ENCODE measurements at places on chromosomes 2 and 18. TPM values are rescaled to one million over a fixed set of nuclear protein-coding genes. Genes with fewer than 3 reads are reported as not detected.

- H3K4me3 ChIP-seq = no peak overlapping the region
- no peaks in the 10 kb centered on the region for H3K27me3 ChIP-seq
- no peaks in the 10 kb centered on the region for H3K36me3 ChIP-seq
- no peak overlapping the region for H3K27ac ChIP-seq
Observed at GRCh38 chr2:236857246-236857645, 228.4 kb upstream of the COPS8 start.

Gene NAGK
- 47.5 TPM for total RNA-seq

DNA sequence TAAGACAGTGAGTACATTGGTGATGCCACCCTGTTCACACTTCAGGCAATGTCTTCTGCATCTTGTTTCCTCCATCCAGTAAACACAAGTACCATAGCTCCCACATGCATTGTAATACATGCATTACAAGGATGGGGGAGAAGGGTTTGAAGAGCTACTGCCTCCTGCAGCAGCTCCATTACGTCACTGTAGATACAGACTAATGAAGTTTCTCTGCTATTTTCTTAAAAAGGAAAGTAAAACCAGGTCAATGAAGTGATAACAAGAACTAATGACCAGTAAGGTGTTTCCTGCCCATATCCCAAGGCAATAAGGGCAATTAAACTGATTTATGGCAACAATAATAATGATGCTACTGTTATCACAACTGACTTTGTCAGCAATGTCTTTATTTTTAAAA, 18.2 kb upstream of the BBS5 start:
- H3K27ac ChIP-seq = no peak overlapping the region
- DNase-seq = no peak
- no peaks in the 10 kb centered on the region for H3K27me3 ChIP-seq
- H3K36me3 ChIP-seq = no peaks in the 10 kb centered on the region

GRCh38 chr18:50143294-50143693, 51.7 kb downstream of the MYO5B start:
- H3K4me3 ChIP-seq = no peak overlapping the region
- peaks cover 19% of the 10 kb centered on the region for H3K27me3 ChIP-seq
- H3K36me3 ChIP-seq = no peaks in the 10 kb centered on the region
- no peak for DNase-seq
- H3K4me1 ChIP-seq = no peaks in the 10 kb centered on the region

Gene CABYR
- total RNA-seq = 1.4 TPM

DNA sequence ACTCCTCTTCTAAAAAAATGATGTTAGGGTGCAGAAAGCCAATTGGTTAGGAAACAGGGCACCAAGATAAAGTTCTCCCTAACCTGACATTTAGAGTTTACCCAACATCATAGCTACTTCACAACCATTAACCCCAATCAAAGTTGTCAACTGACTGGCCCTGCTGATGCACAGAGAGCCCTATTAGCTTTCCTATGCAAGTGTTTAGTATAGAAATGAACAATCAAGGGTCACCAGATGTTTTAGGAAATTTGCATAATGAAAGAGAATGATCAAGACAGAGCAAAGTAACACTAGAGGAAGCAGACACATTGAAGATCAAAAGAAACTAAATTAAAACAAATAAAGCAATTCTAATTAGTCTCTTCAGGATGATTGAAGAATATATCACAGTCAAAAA, 64.2 kb upstream of the DCC start:
- no peak for DNase-seq
- no peak overlapping the region for H3K4me3 ChIP-seq
- H3K27me3 ChIP-seq = no peaks in the 10 kb centered on the region
- H3K36me3 ChIP-seq = no peaks in the 10 kb centered on the region
- no peaks in the 10 kb centered on the region for H3K4me1 ChIP-seq
- H3K27ac ChIP-seq = no peak overlapping the region

Gene SGPP2
- total RNA-seq = 20.8 TPM

DNA sequence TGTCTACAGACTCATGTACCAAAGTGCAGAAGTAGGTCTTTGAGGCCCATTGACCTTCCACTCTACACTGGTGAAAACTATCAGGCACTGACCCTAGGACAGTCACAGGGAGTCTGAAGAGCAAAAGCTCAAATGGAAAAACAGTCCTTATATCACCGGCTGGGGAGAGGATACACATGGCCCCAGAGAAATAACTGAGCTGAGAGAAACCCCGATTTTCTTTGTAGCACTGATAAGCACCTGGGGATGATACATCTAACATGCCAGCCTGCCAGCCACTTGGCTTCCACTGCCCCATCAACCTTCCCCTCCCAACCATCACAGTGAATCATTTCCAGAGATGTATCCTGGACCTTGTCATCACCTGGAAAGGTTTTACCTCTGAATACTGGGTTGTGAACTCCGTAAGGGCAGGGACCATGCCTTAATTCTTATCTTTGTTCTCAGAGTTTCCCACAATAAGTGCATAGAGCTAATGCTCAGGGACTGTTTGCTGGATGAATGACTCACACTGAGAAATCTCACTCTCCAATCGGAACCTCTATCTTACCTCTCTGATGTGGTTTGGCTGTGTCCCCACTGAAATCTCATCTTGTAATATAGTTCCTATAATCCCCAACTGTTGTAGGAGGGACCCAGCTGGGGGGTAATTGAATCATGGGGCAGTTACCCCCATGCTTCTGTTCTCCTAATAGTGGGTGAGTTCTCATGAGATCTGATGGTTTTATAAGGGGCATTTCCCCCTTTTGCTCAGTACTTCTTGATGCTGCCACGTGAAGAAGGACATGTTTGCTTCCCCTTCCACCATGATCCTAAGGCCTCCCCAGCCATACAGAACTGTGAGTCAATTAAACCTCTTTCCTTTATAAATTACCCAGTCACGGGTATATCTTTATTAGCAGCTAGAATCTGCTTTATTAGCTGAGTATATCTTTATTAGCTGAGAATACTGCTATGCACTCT, 37.1 kb downstream of the EVA1A start:
- no peak for DNase-seq
- H3K4me1 ChIP-seq = peaks cover 3% of the 10 kb centered on the region
- H3K4me3 ChIP-seq = no peak overlapping the region
- H3K36me3 ChIP-seq = no peaks in the 10 kb centered on the region
- no peak overlapping the region for H3K27ac ChIP-seq

DNA sequence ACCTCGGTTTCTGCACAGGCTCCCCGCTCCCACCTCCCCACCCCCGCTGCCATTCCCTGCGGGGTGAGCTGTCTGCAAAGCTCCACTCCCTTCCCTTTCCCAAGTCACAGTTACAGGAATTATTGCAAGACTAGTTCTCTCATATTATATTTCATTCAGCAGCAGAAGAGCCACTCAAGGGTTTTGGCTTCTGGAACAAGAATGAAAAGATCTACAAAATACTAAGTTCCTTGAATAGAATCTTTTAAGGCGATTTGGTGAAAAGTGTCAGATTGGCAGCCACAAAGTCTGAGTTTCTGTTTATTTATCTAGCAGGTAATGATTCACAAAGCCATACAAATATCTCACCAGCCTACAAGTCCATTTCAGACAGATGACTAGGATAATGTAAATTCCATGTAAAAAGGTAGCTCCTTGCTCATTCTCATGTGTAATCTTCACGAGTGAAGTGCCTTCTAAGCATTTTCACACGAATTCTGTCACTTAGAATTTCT, 221.9 kb upstream of the RBBP8 start:
- H3K4me3 ChIP-seq = no peak overlapping the region
- no peak for DNase-seq
- no peak overlapping the region for H3K27ac ChIP-seq
- H3K36me3 ChIP-seq = no peaks in the 10 kb centered on the region
- H3K27me3 ChIP-seq = no peaks in the 10 kb centered on the region

GRCh38 chr2:234722176-234722575, 225.3 kb upstream of the ARL4C start:
- no peaks in the 10 kb centered on the region for H3K4me1 ChIP-seq
- peaks cover 16% of the 10 kb centered on the region for H3K27me3 ChIP-seq
- H3K4me3 ChIP-seq = no peak overlapping the region
- DNase-seq = no peak
- H3K36me3 ChIP-seq = no peaks in the 10 kb centered on the region
- H3K27ac ChIP-seq = no peak overlapping the region

Measured in activated CD4-positive, alpha-beta memory T cell treated with anti-CD3 and anti-CD28 coated beads for 36 hours (primary cell).